Neural crest cell (in vitro differentiated cells): ENCODE measurements at places on chromosomes 4 and X. TPM values are rescaled to one million over a fixed set of nuclear protein-coding genes. Genes with fewer than 3 reads are reported as not detected.

GRCh38 chrX:54470054-54470760, 25.8 kb downstream of the FGD1 start:
- no peak for DNase-seq

Gene HTATSF1
- 69.1 and 69.3 TPM in 2 replicates for total RNA-seq

Gene UBE2D3
- total RNA-seq, result 312 and 330 TPM in 2 replicates

- no peak for DNase-seq
These were observed 134.9 kb upstream of the CXXC4 start for GRCh38 chr4:104629601-104630000.

GRCh38 chrX:128106630-128107029, 54.4 kb upstream of the ACTRT1 start:
- DNase-seq, result peak; percentile 10

Gene SASH3
- total RNA-seq, result not detected in 2 replicates

GRCh38 chr4:1723131-1723801, 1.9 kb downstream of the TACC3 start:
- no peak for DNase-seq

GRCh38 chr4:185394568-185395237, 1.0 kb downstream of the LRP2BP start:
- no peak for DNase-seq
